NCI-H1694 treated with DMSO at 0.1 percent for 48 hours (cell line): ENCODE measurements at places on chromosomes 7 and 10.

GRCh38 chr10:89549510-89549909 is 14.1 kb upstream of the SLC16A12 start:
- DNase-seq, result no peak

- DNase-seq, result no peak
These were observed 297.5 kb upstream of the NRP1 start for GRCh38 chr10:33631991-33632390.

DNA sequence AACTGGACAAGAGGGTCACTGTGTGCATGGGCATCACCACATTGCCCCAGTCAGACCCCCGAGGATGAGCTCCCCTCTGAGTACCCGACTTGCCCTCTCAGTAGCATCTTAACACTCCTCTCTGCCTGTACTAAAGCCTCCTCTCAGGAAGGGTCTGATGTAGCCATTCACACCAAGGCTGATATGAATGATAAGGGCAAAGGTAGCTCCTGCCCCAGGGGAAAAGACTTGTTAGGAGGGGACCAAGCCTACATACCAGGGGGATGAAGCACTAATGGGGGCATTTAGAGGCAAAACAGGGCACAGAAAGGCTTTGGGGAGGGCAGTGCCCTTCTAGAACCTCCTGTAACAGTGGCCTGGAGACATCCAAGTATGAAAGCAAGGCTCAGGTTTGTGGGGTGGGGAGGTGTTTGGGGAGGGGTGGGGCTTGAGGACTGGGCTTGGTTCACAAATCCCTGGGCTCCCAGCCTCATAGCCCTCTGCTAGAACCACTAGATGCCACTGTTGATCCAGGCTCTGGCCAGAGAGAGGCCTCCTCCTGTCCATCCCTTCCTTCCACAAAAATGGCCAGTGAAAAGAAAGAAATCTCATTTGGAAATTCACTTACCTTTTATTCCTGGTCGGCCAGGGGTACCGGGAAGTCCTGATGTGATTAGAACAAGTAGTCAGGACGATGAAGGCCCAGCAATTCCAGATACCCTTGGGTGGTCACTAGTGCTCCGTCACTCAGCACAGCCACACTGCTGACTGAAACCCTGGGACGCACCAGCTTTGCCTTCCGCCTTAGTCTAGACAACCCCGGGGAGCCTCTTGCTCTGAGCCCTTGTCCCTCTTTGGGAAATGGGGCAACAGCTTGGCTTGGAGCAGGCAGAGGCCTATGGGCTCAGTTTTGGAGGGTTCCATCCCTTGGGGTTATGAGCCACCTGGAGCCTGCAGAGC is 40.3 kb downstream of the COL17A1 start:
- DNase-seq, result no peak

DNA sequence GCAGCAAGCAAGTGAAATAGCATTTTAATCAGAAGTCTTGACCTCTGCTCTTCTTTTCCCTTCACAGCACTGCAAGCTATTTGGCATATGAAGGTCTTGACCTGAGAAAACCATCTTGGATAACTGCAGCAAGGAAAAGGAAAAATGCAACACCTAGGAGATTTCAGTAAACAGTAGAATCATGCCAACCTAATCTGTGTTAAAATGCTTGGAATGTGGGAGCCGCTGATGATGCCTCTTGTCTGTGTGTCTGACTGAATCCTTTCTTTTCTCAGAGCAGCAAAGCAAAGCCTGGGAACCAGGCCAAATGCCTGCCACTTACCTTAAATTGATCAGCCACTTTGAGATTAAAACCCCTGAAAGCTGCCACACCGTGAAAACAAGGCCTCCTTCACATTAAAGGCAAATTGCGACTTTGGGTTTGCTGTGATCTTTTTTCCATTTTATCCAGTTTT is 80.4 kb upstream of the CDK6 start:
- DNase-seq, result no peak

DNA sequence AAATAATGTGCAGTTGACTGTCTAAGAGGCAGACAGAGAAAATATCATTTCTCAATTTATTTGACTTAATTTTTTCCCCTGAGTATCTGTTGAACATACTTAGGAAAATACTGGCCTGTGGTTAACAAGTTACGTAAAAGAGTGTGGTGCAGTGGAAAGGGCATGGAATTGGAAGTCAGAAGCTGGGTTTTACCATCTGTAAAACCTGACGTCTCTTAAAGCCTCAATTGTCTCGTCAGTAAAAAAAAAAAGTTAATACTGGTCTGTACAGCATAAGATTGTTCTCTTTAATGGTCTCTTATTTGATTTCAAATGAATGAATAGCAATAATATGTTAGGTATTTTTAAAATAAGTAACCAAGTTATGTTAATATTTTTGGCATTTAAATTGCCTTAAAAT is 67.8 kb downstream of the PHTF2 start:
- DNase-seq, result no peak

DNA sequence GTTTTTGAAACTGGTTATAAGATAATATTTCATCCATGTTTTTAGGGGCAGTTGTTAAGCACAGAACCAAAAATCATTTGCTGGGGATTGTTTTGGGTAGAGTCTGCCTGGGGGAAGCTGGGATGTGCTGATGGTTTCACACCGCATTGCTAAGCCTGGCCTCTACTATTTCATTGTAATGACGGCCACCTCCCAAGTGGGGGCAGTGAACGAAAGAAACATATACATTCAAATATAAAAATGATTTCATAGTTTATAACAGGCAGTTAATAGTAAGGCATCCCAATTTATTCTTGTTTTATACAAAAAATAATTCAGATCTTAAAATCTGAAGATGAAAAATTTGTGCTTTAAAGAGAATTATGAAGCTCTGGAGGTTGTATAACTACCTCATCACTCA is 750.8 kb downstream of the REEP3 start:
- no peak for DNase-seq

DNA sequence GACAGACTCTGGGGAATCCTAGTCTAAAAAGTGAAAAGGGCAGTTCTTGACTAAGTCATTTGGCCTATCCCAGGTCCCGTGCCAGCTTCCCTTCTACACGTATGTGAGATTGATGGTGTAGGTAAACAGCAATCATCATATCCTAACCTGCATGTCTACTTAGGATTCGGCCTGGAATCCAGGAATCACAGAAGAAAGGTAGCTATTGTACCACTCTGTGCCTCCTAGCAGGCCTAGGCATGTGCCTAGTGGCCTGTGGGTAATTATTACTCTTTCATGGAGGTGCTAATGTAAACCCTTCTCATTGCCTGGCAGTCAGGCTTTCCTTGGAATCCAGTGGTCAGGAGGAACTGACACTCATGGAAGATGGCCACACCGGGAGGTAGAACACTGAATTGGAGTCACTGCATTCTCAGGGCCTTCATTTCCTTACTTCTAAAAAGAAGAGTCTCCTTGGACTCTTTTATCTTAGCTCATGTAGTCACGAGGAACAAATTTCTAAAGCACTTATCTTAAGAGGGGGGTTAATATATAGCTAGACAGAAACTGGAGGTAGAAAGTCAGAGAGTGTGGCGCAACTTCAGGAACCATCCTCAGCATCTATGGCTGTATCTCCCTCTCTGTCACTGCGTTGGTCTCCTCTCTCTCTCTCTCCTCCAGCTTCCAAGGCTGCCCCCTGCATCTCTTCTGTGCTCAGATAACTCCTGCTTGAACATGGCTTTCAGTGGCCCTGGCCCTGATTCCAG is 122.5 kb downstream of the C1GALT1 start:
- no peak for DNase-seq

- peak; percentile 66 for DNase-seq
These were observed 324.5 kb downstream of the PHF14 start for GRCh38 chr7:11298220-11298619.

- DNase-seq, result no peak
These were observed 192.1 kb downstream of the WDR11 start for GRCh38 chr10:121043124-121043849.

DNA sequence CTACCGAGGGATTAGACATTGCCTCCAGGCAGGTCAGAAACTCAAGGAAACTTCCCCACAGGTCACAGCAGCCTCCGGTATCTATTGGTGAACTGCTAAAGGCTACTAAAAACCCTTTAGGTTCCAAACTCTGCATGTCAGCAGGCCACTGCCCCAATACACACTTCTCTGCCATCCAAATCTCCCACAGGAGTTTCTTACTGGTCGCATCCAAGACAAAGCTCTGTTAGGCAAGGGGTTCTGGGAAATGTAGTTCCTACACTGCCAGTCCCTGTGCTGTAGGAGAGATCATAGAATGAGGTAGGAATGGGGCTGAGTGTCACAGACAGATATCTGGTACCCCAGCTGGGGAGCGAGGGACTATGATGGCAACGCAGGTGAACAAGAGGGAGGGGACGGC is 757.0 kb upstream of the C7orf33 start:
- no peak for DNase-seq

DNA sequence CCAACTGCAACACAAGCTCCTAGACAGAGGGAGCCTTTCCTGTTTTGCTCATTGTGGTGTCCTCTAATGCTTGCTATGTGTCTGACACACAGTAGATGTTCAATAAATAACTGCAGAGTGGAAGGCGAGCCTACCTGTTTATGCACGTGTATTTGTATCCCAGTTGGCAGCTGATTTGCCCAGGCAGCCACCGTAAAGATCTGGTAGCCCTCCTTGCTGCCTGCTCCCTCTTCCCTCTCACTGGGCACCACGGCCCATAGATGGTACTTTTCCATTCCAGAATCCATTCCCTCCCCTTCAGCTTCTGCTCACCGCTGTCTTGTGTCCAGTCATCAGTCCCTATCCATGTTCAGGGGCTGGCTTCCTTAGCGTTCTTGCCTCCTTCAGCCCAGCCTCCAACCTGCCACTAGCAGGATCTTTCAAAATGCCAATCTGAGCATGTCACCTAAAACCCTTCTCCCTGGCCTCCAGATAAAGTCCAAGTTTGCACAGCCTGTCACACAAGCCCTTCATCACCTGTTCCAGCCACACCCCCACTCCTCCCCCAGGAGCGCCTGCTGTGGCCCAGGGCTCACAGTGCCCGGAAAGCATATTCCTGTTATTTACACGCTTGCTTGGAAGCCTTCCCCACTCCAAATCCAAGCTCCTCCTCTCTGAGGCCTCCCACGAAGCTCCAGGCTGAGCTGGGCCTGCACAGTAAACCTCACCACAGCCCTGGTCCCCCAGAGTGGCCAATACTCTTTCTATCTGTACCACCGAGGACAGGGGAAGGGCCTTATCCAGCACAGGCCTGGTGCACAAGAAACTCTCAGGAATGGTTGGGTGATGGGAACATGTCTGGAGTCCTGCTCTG is 21.0 kb downstream of the ZCCHC24 start:
- no peak for DNase-seq

DNA sequence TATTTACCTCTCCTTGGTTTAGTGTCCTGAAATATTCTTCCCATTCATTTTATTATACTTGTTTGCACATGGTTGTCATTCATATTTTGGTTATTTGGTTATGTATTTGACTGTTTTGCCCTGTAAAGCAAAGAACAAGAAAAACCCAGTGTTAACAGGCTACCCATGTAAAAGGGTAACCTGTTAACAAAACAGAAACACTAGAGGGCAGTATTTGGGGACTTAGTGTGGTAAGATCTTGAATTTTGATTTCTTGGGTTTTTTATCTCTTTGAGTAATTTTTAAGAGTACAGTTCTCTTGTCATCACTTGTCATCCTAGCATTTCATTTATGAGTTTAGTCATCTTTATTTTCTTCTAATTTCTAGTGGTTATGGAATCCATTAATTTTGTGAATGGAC is 51.3 kb downstream of the POLL start:
- no peak for DNase-seq

- DNase-seq, result no peak
These were observed 160.8 kb downstream of the SPAG6 start for GRCh38 chr10:22505911-22506685.

GRCh38 chr10:92064506-92064905 is 140.9 kb downstream of the BTAF1 start:
- DNase-seq, result no peak

DNA sequence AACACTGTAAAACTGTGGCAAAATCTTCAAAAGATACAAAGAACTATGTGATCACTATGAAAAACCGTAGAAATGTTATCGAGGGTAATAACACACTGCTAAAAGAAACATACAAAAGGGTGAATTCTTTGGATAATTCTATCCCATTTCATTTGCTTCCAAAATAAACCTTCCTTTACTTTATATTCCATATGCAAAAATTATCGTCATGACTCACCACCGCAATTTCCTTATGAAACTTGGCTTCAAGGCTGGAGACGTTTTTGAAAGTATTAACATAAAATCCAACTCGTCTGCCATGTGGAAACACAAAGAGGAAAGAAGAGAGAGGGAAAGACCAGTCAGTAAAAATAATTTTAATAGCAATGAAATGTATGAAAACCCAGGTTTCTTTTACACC is 165.2 kb downstream of the AMPH start:
- DNase-seq, result no peak

DNA sequence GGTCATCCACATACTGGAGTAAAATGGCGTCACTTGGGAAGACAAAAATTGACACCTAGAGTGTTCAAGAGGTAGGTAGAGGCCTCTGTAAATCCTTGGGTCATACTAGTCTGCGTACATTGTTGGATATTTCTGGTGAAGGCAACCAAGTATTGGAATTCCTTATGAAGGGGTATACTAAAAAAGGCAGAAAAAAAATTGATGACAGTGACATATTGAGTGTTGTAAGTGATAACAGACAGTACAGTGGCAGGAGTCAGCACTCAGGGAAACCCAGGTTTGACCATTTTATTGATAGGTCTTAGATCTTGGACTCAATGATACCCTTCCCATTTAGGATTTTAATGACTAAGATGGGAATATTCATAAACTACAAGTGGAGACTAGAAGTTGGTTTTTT is 359.1 kb upstream of the VSTM2A start:
- DNase-seq, result no peak

GRCh38 chr7:69067397-69067796 is 530.9 kb upstream of the AUTS2 start:
- DNase-seq, result peak; percentile 15

- DNase-seq, result no peak
These were observed 38.0 kb downstream of the USP6NL start for GRCh38 chr10:11573497-11573896.

DNA sequence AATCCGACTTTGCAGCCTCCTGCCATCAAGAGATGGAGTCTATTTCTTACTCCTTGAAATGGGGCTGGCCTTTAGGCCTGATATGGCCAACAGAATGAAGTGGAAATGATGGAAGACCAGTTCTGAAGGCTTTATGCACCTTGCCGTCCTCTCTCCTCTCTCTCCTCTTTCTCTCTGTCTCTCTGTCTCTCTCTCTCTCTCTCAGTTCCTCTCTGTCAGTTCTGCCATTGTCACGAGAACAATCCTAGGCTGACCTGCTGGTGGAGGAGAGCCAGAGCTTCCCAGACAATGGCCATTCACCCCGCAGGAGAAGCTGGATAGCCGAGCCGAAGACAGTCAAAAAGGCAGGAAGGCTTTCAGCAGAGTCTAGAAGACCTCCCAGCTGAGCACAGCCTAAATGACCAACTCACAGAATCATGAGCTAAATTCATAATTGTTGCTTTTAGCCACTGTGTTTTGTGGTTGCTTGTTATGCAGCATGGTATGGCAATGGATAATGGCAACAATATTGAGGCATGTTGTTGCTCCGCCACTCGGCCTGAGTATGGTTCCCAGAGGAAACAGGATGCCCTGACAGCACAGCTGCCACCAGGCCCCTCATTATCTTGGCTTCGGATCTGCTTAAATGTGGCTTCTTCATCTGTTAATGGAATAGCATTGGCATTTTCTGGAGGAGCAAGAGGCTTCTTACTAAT is 35.5 kb downstream of the FRMPD2 start:
- no peak for DNase-seq

GRCh38 chr10:52446391-52446790 is 132.3 kb downstream of the DKK1 start:
- no peak for DNase-seq
